ENCODE measurements at places on chromosomes 6 and 20.
A peak's percentile ranks its signal among the peaks of the same experiment; 100 is the strongest.

DNA sequence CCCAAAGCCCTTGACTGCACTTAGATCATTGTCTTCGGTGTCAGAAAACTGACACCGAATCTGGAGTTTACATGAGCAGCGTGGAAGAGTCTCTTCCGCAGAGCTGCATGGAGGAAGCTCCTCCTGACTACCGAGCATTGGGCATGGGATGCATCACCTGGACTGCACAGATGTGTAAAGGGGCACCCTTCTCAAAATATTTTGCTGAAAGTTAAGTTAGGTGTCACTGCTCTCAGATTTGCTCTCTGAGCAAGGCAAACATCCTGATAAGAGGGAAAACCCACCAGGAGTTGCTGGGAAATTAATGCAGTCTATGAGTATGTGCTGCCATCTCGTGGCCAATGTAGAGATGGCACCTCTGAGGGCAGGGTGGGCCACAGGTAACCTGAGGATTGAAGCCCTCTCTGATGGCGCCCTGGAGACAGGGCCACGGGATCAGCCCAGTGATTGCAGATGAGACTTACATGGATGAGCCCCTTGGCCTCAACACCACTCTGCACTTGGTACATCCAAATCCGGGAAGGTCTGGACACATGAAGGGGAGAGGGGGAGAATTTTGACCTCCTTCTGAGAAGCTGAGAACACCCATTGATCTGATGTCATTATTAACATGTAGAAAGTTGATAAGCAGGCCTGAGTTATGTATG lies 129.9 kb downstream of the LPA start:
- peak; percentile 88 for ATAC-seq

DNA sequence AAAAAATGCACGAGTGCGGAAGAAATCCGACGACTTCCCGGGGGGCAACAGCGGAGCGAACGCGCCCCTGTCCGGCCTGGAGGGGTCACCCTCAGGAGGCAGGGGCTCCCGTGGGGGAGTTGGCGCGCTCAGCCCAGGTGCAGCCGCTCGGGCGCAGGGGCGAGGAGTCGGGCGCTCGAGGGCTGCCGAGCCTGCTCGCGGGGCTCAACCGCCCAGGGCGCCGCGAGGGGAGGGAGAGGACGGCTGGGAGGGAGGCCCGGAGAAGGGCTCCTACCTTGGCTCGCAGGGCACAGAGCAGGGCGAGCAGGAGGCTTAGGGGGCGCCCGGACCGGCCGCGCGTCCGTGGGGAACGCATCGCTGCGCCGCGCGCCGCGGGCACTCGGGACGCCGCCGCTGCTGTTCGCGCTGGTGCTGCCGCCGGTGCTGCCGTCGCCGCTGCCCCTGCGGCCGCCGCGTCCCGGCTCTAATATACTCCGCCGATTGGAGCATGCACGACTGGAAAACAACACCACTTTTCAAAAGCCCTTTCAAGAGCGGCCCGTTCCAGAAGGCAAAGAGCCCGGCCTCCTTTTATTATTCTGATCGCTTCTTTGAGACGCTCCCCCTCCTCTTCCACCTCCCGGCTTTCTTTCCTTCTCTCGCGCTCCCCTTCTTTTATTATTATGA lies 490 bp downstream of the JAG1 start:
- peak; percentile 3 for ATAC-seq

GRCh38 chr6:138805016-138805765 lies 9.3 kb downstream of the ECT2L start:
- no peak for ATAC-seq

- no peak for ATAC-seq
Observed at GRCh38 chr6:143264379-143264778, 186.1 kb downstream of the ADAT2 start.

DNA sequence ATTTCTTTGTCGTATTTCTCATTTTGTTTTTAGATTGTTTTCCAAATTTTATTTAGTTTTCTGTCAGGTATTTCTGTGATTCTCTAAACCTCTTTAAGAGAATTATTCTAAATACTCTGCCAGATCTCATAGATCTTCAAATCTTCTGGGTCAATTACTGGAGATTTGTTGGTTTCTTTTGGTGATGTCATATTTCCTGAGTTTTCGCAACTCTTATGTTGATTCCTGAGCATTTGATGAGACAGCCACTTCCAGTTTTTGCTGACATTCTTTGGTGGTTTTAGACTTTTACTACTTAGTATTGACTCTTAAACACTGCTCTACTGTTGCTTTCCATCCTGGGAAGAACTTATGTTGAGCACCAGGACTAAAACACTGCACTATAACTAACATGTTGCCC lies 21.9 kb downstream of the ADGB start:
- no peak for ATAC-seq

- no peak for ATAC-seq
Observed at GRCh38 chr6:33947916-33948594, 144.3 kb upstream of the MLN start.

- ATAC-seq, result peak; percentile 57
Observed at GRCh38 chr20:52313341-52313963, 121.9 kb upstream of the ZFP64 start.

GRCh38 chr6:151340219-151340978 lies 51.0 kb downstream of the ZBTB2 start:
- ATAC-seq, result no peak

DNA sequence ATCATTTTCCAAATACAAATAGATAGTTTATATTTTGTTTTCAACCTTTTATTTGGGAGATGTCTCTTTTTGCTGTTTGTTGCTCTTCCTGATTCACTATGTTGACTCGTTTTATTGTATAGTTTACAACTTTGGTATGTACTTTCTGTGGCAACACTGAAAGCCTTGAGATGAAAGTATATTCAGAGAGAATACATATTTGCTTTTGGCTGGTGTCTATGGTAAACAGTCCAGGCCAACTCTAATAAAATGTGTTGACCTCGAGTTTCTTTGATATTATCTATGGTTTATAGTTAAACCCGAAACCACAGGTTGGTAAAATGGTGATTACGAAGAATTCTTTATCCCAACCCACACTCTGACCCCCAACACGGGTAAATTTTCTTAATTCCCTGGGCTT lies 919.6 kb upstream of the MAP3K7 start:
- ATAC-seq, result no peak

GRCh38 chr6:130624046-130624445 lies 203.2 kb upstream of the SMLR1 start:
- no peak for ATAC-seq

DNA sequence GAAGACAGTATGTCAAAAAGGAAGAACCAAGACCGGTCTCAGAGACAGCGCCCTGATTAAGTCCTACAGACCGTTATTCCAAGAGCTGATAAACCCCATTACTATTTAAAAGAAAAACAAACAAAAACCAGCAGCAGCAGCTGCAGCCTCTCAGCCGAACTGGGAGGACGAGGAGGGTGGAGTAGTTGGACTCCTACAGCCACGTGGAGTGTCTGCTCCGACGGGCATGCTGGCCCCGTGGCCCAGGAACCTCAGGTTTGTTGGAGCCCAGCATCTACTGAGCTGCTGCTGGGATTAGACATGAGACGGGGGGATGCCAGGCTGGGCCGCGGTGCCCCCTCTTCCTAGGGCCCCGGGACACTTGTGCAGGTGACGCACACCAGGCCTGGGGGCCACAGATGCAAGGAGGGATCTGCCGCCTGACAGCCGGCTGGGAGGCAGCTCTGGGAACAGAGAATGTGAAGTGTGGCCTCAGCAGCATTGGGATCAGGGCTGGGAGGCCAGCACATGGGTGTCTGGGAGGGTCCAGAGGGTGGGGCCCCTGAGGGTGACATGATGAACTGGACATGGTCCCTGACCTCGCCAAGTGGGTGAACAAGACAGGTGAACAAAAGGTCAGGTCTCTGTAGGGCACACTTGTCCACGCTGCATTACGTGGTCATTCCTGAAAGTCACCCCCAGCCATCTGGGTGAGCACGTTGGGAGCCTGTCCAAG lies 2.9 kb upstream of the ZBTB46 start:
- ATAC-seq, result no peak

- ATAC-seq, result no peak
Observed at GRCh38 chr6:44809258-44809657, 421.8 kb downstream of the CDC5L start.

DNA sequence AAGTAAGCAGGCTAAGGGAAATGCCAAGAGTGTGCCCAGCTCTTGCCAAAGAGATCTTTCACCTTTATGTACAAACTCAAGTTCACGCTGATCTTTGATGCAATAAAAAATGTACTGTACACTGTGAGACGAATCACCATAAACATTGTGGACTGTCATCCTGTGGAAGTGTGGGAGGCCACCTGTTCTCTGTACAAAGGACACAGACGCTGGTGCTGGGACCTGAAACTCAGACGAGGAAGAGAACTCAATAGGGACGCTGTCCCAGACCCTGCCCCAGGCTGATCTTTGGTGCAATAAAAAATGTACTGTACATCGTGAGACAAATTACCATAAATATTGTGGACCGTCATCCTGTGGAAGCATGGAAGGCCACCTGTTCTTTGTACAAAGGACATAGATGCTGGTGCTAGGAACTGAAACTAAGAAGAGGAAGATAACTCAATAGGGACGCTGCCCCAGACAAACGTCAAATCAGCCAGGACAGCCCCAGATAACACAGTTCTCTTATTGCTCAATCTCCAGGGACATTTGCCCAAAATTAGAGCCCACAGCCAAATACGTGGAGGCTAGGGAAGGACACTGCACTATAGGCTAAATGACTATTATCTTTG lies 312.7 kb upstream of the SGK1 start:
- ATAC-seq, result no peak

DNA sequence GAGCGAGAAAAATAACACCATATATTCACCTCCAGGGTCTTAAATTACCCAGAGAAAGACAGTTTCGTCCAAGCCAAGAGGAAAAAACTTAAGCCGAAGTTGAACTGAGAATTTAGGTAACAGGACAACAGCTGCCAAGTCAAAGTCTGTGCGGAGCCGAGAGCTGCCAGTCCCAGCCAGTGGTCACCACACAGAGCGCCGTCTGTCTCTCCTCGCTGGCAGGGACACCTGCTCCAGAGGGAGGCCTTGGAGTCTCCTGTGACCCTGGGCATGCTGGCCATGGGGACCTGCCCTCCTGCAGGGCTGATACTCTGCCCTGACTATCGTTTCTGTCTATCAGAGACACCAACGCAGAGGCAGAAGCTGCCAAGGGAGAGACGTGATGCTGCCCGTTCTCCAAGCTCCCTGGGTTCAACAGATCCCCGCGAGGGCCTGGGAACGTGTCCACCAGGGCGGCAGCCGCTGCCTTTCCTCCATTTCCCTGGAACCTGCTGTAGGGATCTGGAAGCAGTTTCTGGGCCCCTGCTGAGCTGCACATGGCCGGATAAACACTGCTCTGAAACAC lies 341.3 kb downstream of the SMOC2 start:
- ATAC-seq, result no peak

DNA sequence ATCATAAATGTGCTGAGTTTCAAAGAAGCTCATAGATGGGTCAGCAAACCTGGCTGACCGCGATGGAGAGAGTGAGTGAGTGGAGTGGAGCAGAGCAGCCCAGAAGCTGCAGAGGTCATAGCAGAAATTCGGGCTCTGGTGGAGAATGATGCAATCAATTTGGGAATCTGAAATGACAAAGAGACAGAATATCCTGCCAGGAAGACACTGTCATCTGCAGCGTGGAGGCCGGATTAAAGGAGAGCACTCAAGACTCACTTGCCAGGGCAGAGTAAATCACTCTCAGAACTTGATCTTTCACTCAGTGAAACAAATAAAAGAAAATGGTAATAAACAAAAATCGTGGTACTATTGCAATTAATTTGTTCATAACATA lies 109.6 kb upstream of the RREB1 start:
- peak; percentile 21 for ATAC-seq

DNA sequence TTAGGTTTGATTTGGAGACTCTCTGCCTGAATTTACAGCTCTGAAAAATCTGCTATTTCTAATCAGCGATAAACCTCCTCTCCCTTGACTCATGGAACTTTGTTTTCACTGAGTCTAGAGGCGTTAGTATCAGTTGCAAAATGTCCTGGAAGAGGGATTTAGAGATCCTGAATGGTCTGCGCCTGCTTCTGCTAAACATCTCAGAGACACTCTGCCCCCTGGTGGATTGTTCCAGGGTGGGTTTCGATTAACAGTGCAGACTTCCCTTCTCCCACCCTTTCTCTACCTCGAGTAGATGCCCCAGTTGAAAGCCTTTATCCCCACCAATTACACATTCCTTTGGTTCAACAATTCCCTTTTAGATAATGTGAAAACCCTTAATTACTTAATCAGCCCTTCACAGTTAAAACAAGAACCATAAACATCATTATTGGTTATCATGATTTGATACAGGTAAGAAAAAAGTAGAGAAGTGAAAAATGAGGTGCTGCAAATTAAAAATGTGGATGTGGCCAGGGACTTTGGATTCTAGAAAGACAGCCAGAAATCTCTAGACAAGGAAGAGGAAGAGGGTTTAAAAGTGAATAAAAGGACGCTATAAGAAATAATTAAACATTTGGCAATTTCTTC lies 5.5 kb downstream of the HTR1B start:
- peak; percentile 88 for ATAC-seq

GRCh38 chr20:61345656-61346055 lies 93.6 kb downstream of the CDH4 start:
- no peak for ATAC-seq

- no peak for ATAC-seq
Observed at GRCh38 chr6:78538002-78538401, 329.3 kb upstream of the IRAK1BP1 start.

- ATAC-seq, result no peak
Observed at GRCh38 chr6:166721576-166721975, 94.5 kb upstream of the RPS6KA2 start.

DNA sequence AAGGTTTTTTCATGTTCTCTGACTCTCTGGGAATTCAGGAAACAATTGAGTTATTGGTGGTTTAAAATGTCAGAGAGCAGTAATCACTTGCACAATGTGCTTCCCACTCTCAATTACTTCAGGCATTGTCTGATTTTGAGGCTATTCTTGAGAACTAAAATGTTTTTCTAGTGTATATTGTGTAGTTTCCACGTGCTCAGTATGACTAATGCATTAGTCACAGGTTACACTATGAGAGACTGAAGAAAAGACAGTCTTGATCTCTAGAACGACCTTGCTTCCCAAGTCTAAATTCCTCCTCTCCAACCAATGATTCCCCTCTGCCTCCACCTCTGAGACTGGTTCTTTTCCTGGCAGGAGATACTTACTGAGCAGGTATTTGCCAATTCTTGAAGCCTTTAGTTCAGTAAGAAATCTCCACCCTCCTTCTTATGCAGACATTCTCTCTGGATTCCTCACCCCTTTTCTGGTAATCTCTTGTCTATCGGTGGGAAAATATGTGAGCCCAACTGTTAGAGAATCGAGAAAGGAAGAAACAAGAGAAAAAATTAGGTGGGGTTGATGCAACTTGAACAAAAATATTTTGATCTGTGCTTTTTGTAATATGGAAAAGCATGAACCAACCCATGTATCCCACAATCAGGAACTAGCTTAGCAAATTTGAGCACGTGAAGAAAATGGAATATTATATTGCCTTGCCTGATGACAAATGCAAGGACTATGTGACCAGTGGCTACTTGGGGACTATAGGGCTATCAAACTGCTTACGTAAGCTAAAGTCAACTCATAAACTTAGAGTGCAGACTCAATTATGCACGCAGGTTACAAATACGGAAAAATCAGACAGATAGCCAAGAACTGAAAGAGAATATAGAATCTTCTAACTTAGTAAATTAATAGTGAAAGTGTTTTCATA lies 61.1 kb upstream of the SLC22A16 start:
- peak; percentile 91 for ATAC-seq

- ATAC-seq, result no peak
Observed at GRCh38 chr6:73329201-73329600, 24.9 kb downstream of the DPPA5 start.

- ATAC-seq, result no peak
Observed at GRCh38 chr20:61090541-61090940, 161.5 kb upstream of the CDH4 start.

GRCh38 chr20:21513181-21513663 lies 642 bp downstream of the NKX2-2 start:
- ATAC-seq, result peak; percentile 26

- ATAC-seq, result no peak
Observed at GRCh38 chr20:49420811-49421295, 61.6 kb downstream of the KCNB1 start.
